NCI-H1694 treated with DMSO at 0.1 percent for 48 hours (cell line): ENCODE measurements at places on chromosomes 1 and 21.

GRCh38 chr1:183002267-183002666 lies 21.0 kb upstream of the LAMC1 start:
- DNase-seq, result no peak

DNA sequence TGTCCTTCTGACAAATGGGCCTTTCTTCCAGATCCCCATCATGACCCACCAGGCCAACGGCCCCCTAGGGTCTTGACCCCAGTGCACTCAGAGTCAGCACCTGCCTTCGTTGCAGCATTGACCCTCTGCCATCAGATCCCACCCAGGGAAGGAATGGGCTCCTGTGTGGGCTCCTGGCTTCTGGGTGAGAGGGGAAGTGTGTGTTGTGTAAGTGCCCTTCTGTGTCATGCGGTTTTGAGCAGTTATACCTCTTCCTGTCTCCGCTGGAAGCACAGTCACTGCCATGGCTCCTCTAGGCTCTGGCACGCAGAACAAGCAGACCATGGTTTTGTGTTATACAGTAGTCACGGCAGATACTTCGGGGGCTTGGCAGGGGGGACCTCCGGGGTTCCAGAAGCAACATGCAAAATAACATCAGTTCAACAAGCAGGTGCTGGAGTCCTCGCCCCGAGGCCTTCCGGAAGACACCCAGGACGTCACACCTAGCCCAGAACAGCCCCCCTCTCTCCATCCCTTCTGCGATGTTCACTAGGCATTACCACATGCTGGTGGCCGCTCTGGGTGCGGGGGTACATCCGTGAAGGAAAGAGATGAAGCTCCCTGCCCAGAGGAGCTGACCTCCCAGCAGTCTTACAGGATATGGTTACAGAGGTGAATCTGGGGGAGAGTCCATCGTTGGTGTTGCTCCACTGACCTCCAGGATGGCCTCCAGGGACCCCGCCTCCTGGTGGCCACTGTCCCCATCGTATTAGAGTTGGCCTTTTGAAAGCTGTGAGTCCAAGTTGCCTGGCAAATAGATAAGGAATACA lies 17.4 kb upstream of the KCNAB2 start:
- DNase-seq, result no peak

DNA sequence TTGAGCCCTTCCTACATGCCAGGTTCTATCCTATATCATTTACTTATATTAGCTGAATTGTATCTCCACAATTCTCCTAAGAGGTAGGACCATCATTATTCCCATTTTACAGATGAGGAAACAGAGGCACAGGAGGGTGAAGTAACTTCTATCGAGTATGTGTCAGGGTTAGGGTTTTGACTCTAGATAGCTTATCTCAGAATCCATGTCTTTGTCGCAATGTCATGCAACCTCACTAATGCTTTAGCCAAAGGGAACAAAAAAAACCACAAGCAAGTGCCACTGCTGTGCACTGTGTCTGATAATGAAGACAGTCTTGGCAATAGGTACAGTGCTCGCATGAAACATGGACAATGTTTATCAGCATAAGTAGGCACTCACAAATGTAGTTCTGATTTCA lies 95.4 kb upstream of the CLDN14 start:
- no peak for DNase-seq

GRCh38 chr1:176577646-176578197 lies 114.7 kb downstream of the PAPPA2 start:
- no peak for DNase-seq

DNA sequence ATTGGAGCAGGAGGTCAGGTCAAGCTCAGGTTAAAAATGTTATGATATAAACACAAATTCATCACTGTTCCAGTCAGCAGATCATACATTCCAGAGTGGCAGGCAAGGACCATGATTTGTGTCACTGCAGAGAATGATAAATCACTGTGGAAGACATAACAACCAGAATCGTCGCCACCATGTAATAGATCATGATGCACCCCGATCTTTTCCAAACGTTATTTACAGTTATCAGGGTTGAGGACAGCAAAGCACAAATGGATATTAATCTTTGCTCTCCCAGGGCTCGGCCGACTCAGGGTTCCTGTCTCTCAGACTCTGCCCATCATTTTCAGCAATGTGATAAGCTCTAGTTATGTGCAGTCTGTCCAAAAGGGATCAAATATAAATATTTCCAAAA lies 122.7 kb downstream of the ZBTB18 start:
- no peak for DNase-seq

DNA sequence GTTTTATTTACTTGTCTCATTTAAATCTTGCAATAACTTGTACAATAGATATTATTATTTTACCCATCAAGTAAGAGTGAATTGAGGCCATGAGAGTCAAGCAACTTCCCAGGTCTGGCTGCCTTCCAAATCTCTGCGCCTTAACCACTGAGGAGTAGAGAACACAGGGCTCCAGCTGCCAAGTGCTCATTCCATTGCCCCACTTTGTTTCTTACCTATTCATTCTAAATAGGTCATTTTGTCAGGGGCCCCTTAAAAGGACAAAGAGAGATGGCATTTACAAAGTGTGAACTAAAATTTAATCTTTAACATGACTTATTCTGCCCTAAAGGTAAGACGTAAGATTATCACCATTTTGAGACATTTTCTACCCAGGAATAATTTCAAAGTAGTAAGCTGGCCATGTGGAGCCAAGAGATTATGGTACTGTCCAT lies 3.5 kb downstream of the PPP1R15B start:
- DNase-seq, result no peak

DNA sequence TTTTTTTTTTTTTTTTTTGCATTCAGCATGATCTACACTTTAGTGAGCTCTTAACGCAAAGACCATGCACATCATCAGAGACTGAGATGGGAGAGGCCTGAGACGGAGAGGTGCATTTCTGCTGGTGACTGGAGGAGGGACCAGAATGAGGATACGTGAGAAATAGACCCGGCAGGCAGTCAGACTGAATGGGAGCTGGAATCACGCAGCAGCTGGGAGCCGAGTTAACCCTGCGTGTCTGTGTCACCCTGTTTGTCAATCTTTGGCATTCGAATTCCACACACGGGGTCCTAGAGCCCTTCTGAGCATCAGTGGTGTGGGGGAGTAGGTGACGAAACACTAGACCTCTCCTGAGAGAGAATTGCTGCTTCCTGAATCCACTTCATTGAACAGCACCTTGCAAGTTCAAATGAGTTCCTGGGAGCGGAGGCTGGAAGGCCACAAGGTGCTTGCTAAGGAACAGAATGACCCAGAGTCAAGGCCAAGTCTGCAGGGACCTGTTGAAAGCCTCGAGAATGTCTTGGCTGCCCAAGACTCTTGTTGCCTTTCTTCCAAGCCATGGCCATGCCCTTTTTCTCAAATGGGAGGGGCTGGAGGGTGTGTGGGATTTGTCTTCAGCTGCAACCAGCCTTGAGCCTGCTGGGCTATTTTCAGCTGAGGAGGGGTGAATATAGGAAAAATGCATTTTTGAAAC lies 123.3 kb downstream of the CNIH3 start:
- no peak for DNase-seq

DNA sequence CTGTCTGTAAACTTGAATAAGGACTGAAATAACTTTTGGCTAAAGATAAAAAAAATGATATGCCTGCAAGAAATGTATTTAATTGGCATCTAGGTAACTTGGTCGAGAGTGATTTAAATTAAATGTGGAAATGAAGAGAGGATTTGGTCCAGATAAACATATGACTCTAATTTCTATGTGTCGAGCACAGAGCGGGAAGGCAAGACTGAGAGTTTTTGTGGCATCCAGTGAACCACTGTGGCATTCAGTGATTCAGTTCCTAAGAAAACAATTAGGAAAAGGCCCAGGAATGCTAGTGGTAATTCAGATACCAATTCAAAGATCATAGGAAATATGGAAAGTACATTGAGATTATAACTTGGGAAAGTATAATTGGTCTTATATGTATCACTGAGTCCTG lies 39.6 kb downstream of the PDE4B start:
- DNase-seq, result no peak

- no peak for DNase-seq
Measured at GRCh38 chr1:211738096-211738690, 62.8 kb upstream of the NEK2 start.
